ENCODE measurements at places on chromosomes 4 and X. TPM values are rescaled to one million over a fixed set of nuclear protein-coding genes. Genes with fewer than 3 reads are reported as not detected.

The ANOS1 gene
- not detected for polyA plus RNA-seq

The PCDH19 gene
- polyA plus RNA-seq, result not detected

The MID1 gene
- polyA plus RNA-seq, result 0.40 TPM

The MAGEA12 gene
- not detected for polyA plus RNA-seq

The CACNA1F gene
- 0.11 TPM for polyA plus RNA-seq

The SLC10A6 gene
- not detected for polyA plus RNA-seq

The ADGRL3 gene
- polyA plus RNA-seq, result not detected

The ENPEP gene
- polyA plus RNA-seq, result not detected

The RHOXF2B gene
- polyA plus RNA-seq, result not detected

The CCNA2 gene
- not detected for polyA plus RNA-seq

The TMEM47 gene
- polyA plus RNA-seq, result not detected

The GC gene
- not detected for polyA plus RNA-seq

GRCh38 chr4:121584836-121585235, 111.9 kb downstream of the ANXA5 start:
- DNase-seq, result no peak

GRCh38 chr4:53852343-53852742, 212.1 kb downstream of the CHIC2 start:
- no peak for DNase-seq

GRCh38 chr4:162871990-162872389, 294.7 kb downstream of the NAF1 start:
- DNase-seq, result no peak

DNA sequence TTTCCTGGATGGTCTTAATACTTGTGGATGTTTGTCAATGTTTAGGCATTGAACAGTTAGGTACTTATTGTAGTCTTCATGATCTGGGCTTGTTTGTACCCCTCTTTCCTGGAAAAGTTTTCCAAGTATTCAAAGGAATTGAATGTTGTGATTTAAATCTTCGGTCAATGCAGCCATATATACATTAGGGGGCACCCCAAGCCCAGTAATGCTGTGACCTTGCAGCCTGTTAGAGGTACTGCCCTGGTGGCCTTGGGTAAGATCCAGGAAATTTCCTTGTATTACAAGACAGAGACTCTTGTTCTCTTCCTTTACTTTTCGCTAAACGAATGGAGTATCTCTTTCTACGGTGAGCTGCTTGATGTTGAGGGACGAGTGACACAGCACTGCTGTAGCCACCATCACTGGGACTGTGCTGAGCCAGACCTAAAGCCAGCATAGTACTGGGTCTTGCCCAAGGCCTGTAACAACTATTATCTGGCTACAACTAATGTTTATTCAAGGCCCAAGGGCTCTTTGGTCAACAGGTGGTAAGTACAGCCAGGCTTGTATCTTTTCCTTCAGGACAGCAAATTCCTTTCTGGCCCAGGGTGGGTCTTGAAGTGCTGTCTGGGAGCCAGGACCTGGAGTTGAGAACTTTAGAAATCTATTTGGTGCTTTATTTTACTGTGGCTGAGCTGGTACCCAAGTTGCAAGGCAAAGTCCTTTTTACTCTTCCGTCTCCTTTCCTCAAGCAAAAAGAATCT, 118.3 kb upstream of the ATOH1 start:
- DNase-seq, result no peak

- DNase-seq, result peak; percentile 23
Observed at GRCh38 chr4:25925486-25926201, 11.6 kb downstream of the SMIM20 start.

DNA sequence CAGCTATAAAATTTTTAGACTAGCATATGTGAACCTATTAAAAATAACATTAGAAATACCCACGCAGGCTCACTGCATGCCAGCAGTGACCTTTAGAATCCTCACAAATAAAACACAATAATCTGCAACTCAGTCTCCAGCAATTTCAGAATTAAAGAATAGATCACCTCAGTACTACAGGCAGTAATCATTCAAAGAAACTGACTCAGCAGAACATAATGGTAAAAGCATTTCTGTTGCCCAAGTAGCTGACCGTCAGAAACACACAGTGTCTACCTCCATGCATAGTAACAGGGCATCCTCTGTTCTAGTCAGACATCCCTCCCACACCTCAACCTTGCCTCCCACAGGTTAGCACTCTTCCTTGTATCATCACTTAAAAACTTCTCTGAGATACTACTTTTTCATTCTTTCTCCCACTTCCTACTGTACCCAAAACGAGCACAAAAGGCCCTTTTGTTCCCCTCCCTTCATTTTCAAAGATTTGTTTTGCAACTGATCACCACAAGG, 65.7 kb upstream of the BEND2 start:
- no peak for DNase-seq

- no peak for DNase-seq
Observed at GRCh38 chr4:11593576-11594116, 165.0 kb upstream of the HS3ST1 start.

GRCh38 chr4:152700151-152700550, 20.4 kb upstream of the TMEM154 start:
- DNase-seq, result no peak

DNA sequence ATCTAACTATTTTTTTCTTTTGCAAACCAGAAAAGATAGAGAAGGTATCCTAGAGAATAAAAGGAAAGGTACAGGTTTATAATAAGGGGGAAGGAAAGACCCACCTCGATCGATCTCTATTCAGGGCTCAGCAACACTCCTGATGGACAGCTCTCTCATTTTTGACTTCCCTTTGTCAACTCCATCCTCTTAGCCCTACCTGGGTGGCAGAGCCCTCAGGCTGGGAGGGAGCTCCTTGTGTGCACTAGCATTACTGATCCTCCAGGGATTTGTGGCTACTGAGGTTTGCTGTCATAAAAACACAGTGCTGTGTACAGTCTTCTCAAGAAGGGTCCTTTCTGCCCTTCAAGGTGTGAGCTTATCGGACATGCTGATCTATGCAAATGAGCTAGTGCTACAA, 111.0 kb downstream of the MID1 start:
- DNase-seq, result no peak

DNA sequence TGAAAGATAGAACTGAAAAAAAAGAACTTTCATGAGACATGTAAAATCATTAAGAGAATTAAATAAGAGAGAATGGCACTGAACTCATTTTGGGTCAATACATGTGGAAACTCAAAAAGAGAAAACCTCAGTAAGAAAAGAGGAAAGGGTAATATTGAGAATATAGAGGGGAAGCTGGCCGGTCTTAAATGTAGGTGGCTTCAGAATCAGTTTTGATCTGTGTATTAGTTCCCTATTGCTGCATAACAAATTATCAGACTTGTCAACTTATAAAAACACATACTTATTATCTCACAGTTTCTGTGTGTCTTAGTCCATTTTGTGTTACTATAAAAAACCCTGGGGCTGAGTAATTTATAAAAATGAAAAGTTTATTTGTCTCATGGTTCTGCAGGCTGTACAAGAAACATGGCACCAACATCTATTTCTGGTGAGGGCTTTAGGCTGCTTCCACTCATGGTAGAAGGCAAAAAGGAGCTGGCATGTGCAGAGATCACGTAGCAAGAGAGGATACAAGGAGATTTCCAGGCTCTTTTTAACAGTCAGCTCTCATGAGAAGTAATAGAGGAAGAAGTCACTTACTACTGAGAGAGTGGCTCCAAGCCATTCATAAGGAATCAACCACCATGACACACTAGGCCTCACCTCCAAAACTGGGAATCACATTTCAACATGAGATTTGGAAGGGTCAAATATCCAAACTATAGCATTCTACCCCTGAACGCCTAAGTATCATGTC, 29.6 kb downstream of the SATL1 start:
- DNase-seq, result no peak

GRCh38 chr4:142607976-142608375, 238.1 kb downstream of the INPP4B start:
- no peak for DNase-seq

DNA sequence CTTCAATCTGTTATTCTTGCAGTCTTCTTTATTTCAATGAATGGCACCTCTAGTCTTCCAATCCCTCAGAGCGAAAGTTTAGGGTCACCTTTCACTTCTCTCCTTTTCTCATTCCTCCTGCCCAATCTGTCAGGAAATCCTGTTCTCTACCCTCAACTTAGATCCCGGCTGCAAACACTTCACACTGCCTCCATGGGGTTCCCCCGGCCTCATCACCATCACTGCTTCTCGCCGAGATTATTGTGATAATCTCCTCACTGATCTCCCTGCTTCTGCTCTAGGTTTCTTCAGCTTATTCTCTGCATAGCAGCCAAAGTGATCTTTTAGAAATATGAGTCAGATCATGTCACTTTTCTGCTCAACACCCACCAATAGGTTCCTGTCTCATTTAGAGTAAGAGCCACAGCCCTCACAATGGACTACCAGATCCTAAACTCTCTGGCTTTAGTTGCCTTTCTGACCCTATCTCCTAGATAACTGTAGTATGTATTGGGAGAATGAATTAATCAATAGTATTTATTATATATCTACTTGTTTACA, 43.6 kb upstream of the TBC1D9 start:
- no peak for DNase-seq

DNA sequence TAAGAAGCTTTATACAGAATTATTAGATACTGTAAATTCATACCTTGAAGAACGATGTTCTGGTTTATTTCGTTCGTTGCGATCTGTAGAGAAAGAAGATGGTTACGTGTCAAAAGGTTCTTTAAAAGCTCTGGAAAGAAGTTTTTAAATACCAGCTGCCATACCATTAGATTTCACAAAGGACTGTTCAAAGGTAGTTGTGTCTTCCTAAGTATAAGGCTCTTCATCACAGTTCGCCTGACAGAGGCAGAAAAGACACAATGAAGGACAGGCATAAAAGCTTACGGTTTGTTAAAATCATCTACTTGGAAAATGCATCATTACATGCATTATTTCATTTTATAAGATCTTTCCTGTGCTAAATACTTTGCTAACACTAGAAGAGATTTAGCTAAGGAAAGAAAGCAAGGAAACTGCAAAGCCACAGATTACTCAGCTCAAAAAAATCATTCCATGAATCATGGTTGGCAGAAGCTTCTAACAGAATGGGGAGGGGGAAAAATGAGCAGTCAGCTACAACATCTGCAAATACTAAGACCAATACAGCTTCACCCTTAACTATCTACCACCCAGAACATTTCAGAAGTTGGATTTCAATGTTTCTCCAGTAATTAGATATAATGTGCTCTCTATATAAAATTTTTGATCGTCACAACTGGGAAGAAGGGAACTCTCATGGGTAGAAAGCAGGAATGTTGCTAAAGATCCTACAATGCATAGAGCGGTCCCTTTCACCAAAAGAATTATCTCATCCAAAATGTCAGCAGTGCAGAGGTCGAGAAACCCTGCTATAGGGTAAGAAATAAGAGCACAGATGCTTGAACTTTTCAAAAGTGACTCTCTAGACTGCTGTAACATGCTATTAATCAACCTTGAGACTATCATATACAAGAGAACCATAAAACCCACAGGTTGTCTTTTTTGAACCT, 50.7 kb upstream of the PRSS48 start:
- no peak for DNase-seq

- DNase-seq, result no peak
Observed at GRCh38 chr4:104393655-104394324, 100.9 kb downstream of the CXXC4 start.

DNA sequence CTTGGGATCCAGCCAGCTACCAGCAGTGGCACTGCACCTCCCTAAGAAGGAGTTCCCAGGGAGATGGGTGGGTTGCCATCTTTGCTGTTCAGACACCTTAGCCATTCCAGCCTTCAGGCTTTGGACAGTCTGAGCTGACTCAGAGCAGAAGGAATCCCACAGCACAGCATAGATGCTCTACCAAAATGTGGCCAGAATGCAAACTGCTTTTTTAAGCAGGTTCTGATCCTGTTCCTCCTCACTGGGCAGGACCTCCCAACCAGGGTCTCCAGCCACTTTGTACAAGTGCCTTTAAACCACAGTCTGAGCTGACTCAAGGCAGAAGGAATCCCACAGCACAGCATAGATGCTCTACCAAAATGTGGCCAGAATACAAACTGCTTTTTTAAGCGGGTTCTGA, 209.0 kb downstream of the NPNT start:
- DNase-seq, result no peak

Measured in naive B cell (primary cell).